Renal cortex interstitium (tissue), 15 donors: ENCODE measurements at places on chromosomes 7 and 10. TPM values are rescaled to one million over a fixed set of nuclear protein-coding genes. Genes with fewer than 3 reads are reported as not detected.

LRRC4 gene
- 9.2 TPM for polyA plus RNA-seq

FEZF1 gene
- not detected for polyA plus RNA-seq

- DNase-seq: no peak
Measured at GRCh38 chr7:35379481-35379880, 125.6 kb upstream of the TBX20 start.

- no peak for DNase-seq
Measured at GRCh38 chr7:38283107-38283506, 9.7 kb upstream of the TARP start.

GRCh38 chr7:155824227-155824886 lies 12.1 kb upstream of the SHH start:
- DNase-seq: no peak
